HS-5 (cell line): ENCODE measurements at places on chromosomes 12 and 14.

- DNase-seq = no peak
Measured at GRCh38 chr12:113800201-113800600, 165.9 kb downstream of the RBM19 start.

DNA sequence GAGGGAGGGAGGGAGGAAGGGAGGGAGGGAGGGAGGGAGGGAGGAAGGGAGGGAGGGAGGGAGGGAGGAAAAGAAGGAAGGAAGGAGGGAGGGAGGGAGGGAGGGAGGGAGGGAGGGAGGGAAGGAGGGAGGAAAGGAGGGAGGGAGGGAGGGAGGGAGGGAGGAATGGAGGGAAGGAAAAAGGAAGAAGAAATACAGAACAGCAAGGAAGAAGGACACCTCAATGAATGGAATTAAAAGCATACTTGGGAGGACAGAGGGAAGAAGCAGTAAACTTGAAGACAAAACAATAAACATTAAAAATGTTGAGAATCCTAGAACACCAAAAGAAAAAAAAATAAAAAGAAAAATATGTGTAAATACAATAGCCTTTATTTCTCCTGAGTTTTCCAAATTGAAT, 6.2 kb downstream of the OR4Q2 start:
- DNase-seq = no peak

DNA sequence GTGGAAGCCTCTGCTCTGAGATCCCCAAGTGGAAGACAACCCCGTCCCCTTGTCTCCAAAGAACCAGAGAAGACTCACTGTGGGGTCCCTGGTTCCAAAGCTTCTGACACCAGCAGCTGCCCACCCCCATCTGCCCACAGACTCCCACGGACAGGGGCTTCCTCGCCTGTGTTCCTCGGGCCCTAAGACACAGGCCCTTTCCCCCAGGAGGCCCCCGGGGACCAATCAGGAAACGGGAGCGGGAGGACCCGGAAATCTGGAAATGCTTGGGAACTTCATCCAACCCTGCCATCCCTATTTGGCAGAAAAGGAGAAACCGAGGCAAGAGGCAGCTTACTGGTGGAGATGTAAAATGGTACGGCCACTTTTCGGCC, 113.1 kb downstream of the NCOR2 start:
- no peak for DNase-seq

- DNase-seq = no peak
Measured at GRCh38 chr12:10210225-10210624, 2.5 kb upstream of the GABARAPL1 start.

- no peak for DNase-seq
Measured at GRCh38 chr14:50521912-50522341, 10.4 kb downstream of the MAP4K5 start.

DNA sequence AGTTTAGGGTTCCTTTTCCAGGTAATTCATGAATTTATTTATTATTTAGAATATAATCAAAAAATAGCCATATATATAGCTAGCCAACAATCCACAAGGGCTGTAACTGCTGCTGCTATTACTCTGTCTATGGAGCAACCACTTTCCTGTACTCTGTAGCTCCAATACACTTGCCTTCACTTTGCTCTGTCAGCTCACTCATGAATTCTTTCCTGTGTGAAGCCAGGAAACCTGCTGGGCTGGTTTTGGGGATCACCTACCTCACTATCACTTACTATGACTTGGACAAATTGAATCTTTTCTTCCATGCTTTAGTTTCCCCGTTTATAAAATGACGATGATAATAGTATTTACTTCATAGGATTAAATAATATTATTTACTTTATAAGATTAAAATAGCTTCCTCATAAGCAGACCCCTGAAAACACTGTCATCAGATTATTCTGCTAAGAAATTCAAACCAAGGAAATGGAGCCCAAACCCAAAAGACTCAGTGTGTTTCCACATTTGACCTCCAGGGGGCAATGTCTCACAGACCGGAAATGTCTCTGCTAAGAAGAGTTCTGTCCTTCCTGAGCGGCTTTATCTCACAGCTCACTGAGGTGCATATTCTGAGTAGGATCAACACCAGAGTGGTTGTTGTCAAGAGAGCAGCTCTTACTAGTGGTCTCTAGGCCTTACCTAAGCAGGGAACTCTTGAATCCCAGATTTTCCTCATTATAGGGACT, 457.1 kb downstream of the DAD1 start:
- no peak for DNase-seq

GRCh38 chr14:36067428-36068187, 108.9 kb downstream of the PTCSC3 start:
- no peak for DNase-seq

GRCh38 chr12:103198499-103198898, 241.0 kb downstream of the ASCL1 start:
- DNase-seq = no peak

- DNase-seq = no peak
Measured at GRCh38 chr14:72738161-72738611, 155.7 kb downstream of the DPF3 start.

DNA sequence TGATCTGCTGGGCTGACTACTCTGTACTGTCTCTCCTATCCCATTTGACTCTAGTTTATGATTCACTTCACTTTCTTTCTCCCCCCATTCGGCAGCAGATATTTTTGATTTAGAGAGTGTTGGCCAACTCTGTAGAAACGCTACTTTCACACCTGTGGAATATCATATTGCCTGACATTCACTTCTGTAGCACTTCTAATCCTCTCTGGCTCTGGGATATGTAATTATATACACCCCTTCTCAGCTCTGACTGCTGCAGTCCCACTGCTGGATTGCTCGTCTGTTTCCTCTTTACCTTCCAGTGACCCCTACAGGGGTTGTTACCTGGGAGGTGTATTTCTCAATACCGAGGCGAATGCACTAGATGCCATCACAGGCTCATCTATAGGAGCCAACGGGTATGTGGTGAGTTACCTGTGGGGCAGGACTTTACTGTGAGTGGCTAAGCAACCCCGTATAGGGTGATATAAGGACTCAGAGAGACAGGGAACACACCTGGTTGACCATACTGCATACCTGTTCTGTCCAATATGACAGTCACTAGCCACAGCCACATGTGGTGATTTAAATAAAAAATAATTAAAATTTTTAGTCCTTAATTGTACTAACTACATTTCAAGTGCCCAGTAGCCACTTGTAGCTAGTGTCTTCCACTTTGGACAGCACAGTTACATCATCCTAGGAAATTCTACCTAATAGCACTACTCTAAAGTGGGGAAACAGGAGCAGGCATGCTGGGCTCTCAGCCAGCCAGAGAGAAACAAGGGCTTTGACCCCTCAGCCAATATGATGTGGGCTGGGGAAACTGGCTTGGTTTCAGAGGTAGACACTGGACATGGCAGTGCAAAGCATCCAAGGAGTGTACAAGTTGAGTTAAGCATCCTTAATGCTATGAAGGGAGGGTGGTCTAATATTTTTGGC, 95.0 kb downstream of the C12orf75 start:
- DNase-seq = no peak

- no peak for DNase-seq
Measured at GRCh38 chr12:111434680-111435338, 29.1 kb downstream of the SH2B3 start.
